ENCODE measurements at places on chromosomes 2 and 18.

DNA sequence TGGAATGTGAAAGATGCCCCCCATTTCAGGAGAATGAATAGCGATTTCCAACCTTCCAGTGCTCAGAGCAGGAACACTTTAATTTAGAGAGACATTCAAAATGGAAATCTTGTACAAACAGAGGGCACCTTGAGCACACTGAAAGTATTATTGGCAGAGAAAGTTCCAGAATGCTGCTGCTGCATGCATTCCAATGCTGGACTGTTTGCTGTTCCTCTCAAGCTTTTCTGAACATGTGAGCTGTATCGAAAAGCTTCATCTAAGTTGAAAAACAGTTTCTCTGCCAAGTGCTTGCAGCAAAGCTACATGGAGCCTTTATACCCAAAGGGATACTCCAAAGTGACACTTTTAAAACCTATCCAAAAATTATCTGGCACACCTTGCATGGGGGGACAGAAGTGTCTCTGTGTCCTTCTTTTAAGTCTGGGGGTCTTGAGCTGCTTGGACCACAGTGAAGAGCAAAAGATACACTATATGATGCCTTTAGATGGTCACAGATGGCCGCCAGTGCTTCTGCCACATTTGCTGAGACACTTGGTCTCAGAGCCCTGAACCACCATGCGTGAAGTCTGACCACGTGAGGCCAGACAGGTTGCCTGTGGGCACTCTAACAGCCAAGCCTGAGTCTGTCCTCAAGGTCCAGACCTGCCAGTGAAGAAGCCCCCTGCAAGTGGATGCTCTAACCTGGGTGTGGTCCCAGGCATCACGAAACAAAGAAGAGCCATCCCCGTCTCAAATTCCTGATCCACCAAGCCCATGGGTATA, 18.8 kb downstream of the UXS1 start:
- DNase-seq = no peak

GRCh38 chr18:5717256-5717655, 173.5 kb upstream of the EPB41L3 start:
- no peak for DNase-seq

DNA sequence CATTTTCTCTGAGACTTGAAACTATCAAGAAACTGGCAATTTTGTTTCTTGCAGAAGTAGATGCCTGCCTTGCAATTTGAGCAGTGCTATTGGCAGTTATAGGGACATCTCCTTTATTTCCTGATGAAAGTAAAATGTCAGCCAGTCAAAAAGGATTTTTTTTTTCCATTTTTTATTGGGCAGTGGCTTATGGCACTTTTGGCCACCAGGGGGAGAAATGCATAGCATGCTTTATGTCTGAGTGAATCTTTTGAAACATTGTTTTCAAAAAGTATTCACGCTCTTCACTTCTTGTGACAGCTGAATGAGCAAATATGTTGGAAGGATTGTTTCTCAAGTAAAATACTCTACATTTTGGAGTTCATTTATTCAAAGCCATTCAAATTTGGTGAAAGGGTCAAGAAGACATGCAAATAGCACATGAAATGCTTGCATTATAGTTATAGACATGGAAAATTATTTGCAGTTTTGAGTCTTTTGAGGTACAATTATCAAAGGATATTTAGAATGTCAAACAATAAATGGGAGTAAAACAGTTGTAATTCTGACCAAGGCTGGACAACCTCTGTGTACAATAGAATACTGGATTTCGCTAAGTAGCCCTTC, 491.0 kb downstream of the CDH2 start:
- DNase-seq = peak; percentile 14

- no peak for DNase-seq
These were observed 147.6 kb downstream of the CYP26B1 start for GRCh38 chr2:72000110-72000509.

DNA sequence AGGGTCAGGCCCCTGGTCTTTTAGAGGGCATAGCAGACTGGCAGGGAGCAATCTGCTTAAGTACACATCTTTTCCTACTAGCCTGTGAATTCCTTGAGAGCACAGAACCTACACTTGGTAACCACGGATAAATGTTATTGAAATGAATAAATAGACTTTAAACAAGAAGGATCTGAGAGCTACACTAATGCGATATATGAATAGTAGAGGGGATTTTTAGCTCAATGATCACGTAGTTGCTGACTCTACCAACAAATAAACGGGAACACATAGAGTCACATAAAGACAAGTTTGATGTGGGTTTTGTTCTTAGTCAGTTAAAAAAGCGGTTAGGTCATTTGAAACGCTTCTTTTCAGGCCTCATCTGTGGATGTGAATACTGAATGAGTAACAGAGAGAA, 290.3 kb upstream of the CCDC68 start:
- DNase-seq = no peak

DNA sequence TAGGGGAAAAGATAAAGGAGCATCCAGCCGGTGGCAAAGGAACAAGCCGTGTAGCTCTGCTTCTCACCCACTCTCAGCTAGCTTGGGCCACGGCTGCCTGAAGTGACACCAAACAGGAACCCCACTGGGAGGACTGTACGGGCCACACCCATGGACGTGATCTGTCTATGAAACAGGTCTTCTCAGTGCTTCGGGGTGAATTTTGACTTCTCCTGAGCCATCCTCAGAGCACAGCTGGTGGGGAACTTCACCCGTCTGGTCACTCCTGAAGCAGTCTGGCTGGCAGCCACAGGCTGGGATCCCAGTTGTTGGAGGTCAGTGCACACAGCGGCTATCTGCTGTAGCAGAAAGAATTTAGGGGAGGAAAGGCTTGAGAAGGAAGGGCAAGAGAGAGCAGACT, 223.8 kb downstream of the FAM210A start:
- peak; percentile 86 for DNase-seq

DNA sequence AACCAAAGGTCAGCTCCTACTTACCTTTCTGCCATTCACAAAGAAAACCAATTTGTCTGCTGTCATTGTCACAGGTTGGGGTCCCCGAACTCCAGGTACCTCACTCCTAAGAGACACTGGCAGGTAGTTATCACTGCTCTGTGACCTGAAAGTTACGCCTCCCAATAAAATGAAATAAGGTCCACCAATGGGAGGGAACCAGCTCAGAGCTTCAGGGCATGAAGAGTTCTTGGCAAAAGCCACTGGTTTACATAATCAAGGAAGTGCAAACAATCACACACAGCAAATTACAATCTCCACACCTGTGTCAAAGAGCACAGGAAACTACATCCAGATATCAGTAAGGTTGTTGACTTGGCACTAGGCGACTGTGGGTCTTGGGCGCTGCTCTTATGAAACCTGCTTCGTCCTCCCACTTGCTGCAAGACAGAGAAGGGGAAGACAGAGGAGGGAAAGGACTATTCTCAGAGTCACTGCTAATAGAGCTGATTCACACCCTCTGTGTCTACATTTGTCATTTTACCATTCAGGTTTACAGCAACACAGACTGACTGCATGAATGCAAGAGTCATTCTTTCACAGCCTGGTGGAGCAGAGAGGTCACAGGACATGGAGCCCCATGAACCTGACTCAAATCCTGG, at the start of gene XDH:
Gene XDH (minus strand): TSS at position 142 of the 641 bp plus-strand sequence. CDS start 76 bp downstream, at position 66.
- DNase-seq = no peak

- no peak for DNase-seq
These were observed 100.1 kb downstream of the CTNNA2 start for GRCh38 chr2:79612999-79613398.

DNA sequence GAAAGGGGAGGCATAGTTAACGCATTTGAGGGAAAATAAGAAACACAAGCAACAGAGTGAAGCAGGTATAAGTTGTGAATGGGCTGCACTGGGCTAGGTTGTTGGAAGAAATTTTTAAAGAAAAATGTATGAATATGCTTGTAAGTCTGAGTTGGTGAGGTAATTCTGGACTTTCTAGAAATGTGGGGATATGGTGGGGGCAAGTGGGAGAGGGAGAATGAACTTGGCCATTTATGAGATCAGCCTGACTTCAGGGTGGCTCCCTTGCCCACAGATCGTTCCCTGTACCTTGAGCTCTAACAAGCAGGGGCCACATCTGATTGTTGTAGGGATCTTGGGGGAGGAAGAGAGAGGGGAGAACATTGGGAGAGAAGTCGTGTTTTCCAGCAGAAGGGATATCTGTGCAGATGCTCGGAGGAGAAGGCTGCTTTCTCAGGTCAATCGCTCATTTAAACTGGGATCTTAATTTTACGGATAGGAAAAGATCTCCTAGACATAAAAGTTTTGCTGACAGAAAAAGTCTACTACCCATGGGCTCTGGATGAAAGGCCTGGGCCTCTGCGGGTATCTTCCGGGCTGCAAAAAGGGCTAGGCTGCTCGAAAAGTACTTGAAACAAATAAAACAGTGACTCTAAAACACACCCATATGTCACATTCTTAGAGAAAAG, 42.5 kb upstream of the FZD5 start:
- DNase-seq = no peak

DNA sequence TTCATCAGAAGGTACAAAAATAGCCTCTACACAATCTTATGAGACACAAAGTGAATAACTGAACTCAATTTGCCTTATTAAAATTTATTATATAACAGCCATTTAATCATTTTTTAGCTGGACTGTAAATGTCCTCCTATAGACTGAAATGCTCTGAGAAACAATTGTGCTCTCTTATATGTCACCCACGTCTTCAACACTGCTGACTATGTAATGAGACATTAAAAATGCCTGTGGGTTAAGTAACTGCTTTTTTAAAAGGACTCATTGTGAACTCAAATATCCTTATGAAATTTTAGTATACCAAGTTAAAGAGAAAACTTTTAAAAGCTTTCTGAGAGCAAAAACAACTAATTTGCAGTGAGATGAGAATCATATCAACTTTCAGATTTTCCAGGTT, 10.4 kb upstream of the GALNT1 start:
- DNase-seq = no peak

DNA sequence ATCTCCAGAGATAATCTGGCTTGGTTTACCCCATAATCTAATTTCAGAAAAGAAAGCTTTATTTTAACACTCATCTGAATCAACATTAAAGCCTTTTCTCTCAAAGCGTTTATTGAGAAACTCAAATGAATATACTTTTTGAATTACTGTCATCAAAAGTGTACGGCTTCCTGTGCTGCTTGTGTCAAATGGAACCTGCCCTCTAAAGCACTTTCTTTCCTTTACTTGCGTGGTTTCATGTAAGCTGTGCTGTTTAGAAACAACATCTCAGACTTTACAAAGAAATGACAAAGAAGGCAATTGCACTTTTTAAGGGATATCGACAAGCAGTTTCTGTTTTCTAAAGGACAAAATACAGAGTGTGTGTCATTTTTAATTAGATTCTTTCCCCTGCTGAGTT, 35.1 kb downstream of the CYBRD1 start:
- DNase-seq = no peak

GRCh38 chr2:159867567-159868361, 69.8 kb upstream of the CD302 start:
- no peak for DNase-seq

GRCh38 chr2:168798076-168798887, 4.2 kb upstream of the NOSTRIN start:
- DNase-seq = peak; percentile 21

DNA sequence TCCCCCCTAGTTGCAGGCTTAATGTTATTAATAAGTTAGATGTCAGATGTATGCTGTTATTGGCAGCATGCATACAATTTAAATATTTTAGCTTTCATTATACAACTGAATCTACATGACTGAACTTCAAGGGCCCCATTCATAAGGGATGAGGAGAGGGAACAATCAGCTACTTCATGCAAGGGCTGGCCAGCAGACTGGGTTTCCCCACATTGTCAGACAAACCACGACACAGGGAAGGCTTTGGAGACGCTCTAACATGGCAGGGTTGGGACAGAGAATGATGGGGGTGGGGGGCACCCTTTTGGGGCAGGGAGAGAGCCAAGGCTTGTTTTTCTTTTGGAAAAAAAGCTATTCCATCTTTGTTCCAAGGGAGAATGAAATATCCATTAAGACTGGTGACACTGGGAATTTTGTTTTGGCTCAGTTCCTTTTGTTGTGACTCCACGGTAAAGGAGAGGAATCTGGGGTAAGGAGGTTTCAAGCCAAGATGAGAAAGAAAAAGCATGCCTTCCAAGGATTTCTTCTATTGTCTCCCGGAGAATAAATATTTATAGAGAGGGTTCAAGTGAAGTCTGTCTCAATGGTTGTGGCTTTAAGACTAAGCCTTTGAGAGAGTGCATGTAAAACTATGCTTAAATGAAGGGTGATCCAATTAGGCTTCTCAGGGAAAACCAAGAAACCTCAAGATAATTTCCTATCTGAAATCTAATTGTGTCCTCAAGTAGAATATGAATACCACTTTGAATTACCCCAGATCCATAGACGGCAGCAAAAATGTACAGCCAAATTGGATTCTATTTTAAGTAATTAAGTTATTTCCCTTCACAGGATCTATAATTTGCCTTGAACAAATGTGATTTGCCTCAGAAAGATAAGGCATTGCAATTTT, 5.4 kb downstream of the CXCR4 start:
- DNase-seq = no peak

GRCh38 chr18:23105581-23106219, 29.6 kb upstream of the CABLES1 start:
- DNase-seq = no peak

GRCh38 chr2:39370101-39370500, 67.0 kb downstream of the MAP4K3 start:
- no peak for DNase-seq

DNA sequence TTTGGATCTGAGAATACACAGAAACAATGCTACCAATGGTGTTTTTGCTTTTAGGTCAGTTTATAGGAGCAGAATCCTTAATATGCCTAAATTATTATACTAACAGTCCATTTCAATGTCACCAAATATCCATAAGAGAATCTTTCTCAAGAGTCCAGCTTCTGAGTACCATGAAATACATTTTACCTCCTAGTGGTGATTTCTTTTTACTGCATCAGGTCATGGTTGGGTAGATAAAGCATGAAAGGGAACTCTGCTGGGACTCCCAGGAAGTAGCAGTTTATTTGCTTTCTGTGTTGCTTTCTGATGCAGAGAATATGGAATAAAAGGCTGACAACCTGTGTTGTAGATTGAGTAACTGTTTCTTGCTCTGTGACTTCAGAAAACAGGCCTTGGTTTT, 115.6 kb downstream of the PPP1R1C start:
- no peak for DNase-seq

- DNase-seq = no peak
These were observed 18.5 kb downstream of the MBD2 start for GRCh38 chr18:54205959-54206358.

- DNase-seq = no peak
These were observed 5.8 kb downstream of the SCTR start for GRCh38 chr2:119518401-119519056.

- no peak for DNase-seq
These were observed 402.2 kb downstream of the NR4A2 start for GRCh38 chr2:155930312-155930711.

- no peak for DNase-seq
These were observed 201.3 kb upstream of the GALNT5 start for GRCh38 chr2:157056200-157056676.

DNA sequence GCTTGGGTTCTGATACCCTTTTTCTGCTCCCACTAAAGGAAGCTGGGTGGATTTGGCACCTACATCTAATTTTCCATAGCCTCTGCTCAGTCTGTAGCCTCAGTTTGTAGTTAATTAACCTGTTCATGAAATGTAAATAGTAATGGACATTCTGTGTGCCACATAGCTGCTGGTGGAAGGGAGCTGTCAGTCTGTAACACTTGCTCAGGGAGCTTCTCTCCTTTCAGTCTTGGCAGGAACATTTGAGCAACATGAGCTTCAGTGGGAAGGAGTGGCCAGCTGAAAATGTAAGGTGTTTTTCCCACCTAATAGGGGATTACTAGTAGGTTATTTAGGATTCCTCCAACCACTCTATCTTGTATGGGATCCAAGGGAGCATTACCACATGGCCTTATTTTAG, 203.4 kb downstream of the ASXL3 start:
- DNase-seq = no peak

Measured in right cardiac atrium (tissue), 5 donors.